ENCODE measurements at places on chromosomes 7 and 10.
A peak's percentile ranks its signal among the peaks of the same experiment; 100 is the strongest.

GRCh38 chr7:44769776-44770294 lies 21.2 kb downstream of the ZMIZ2 start:
- DNase-seq = peak; percentile 38

DNA sequence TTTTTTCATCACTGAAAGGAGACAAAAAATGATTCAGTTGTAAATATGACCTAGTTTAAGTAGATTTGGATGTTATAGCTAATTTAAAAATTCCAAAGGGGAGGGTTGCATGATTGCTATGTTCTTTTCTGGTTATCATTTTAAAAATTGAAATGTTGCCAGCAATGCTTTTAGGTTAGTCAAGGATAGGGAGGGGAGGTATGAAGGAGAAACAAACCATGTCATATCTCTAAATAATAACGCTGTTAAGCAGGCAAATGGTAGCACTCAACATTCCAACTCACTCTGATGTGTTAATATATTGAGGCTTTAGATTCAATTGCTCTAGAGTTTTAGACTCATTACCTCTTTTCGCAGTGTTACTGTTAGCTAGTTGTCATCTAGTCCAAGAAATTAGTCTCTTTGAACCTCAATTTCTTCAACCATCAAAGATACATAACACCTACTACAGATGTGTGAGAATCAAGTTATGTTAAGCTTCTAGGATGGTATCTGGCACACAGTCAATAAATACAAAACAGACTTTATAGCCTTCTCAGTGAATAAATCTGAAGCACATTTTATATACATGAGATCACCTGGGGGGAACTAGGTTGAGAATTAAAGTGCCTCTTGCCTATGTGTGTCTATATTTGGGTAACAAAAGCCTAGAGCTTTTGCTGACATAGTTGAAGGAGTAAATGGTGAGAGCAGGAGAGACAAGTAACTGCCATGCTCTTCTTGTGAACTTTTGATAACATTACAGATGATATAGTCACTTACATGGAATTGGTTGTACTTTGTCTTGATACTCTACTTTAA lies 124.9 kb downstream of the CSTF2T start:
- DNase-seq = no peak

DNA sequence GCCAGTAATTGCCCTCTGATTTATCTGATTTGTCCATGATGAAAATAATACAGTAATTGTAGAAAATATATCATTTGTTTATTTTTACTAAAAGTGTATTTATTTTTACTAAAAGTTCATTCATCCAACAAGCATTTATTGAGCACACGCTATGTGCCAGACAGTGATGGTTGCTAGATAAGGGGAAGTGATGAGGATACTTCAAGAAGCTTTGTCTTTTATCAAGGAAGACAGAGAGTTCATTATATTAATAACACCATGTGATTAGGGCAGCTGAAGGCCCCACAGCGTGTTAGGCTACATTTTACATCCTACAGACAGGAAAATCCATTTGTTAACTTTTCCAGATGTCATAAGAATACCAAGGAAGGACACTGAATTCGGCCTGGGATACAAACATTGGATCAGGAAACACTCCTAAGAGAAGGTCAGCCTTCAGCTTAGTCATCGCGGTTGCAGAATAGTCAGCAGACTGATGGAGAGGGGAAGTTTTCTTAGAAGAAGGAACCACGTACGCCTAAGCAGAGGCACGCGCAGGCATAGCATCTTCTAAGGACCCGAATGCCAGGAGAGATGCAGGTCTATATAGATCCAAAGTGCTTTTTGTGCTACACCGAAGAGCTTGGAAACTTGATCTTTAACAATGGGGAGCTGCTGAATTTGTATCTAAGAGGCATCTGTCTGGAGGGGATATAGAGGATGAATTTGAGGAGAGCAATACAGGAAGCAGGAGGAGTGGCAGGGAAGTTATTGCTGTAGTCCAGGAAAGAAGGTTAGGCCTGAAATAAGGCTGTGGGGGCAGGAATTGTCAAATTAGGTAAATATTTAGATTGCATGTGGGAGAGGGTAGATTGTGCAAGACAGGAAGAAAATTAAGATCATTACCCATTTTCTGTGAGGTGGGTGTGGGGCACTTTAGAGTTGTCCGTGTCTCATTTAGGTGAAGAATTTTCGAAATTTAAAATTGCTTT lies 85.7 kb downstream of the LRGUK start:
- DNase-seq = peak; percentile 42

DNA sequence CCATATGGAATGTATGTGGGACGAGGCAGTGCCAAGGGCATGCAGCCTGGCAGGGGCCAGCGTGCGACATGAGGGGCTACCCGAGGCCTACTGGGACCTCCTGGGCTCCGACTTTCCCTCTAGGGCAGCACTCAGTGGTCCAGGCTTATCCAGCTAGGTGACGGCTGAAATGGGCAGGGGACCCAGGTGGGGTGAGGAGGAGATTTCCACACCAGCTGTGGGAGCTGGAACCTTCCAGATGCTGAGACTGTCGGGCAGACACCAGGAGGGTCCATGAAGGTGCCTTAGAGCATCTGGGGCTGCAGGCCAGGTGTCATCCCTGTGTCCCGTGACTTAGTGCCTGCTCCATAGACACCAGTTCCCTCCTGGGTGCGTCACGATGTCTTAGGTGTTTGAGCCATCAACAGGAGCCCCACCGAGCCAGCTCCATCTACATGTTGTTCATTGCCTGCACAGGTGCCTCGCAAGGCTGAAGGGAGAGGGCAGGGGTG lies 13.4 kb downstream of the ZNF316 start:
- DNase-seq = no peak

- no peak for DNase-seq
These were observed 3.4 kb downstream of the FEZF1 start for GRCh38 chr7:122300956-122301833.

- DNase-seq = no peak
These were observed 201.7 kb downstream of the AUTS2 start for GRCh38 chr7:69799990-69800389.

DNA sequence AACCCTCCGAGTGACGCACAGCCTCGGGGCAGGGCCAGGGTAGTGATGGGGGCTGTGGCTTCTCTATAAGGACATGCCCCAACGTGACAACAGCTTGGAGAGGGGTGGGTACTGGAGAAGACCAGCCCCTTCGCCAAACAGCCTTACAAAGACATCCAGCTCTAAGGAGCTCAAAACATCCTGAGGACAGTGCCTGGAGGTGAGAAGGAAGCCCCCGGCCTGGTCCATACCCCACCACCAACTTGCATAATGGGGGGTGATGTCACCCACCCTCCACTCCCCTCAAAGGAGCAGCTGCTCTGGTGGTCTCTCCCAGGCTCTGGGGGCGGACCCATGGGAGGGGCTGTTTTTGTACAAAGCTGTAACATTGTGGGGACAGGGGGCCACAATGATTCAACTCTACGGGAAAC lies 15.1 kb downstream of the PRSS2 start:
- no peak for DNase-seq

DNA sequence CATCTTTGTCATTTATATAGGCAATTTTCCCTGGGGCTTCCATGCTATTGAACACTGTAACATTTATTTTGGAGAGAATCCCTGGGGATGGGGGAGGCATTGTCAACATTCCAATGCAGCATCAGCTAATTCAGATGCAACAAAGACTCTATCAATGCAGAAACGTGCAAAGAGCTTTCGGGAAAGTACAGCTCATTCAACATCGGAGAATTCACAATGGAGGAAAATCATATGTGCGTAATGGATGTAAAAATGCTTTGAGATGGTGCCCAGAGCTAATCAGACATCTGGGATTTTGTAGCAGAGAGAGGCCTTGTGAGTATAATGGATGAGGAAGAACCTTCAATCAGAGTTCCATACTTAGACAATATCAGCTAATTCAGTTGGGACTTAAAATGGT lies 28.3 kb upstream of the FIS1 start:
- no peak for DNase-seq

- no peak for DNase-seq
These were observed 278.8 kb downstream of the DNAJB9 start for GRCh38 chr7:108848486-108848885.

GRCh38 chr7:156576216-156577058 lies 64.1 kb upstream of the RNF32 start:
- no peak for DNase-seq

DNA sequence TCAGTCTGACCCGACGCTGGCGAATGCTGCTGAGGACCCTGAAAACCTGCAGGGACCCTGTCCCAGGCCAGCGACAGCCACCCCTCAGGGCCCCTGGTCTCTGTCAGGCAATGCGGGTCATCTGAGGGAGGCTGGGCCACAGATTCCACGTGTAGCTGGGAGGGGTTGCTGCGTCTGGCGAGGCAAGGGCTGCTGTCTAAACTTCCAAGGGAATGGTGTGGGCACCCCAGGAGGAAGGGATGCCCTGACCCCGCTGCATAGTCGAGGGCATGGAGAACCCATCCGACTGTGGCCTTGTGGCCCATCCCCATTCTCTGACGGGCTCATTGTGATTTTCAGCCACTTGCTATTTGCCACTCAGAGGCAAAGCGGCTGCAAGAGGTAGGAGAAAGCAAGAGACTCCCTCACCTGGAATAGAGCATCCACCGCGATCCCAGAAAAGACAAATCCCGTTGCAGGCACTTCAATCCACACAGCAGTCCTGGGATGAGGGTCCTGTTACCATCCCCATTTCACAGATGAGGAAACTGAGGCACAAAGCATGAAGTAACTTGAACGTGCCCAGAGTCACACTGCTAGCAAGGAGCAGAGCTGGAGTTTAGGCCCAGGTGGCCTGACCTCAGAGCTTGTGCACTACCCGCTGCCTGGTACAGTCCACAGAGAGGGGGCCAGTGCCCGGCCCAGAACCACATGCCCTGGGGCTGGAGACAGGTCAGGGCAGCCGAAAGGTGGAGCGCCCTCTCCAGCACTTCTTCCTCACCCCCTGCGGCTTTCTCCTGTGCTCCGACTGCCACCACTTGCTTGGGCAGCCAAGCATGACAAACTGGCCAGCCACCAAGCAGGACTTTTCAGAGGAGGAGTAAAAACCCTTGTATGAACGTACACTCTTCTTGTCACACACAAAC lies 163.8 kb upstream of the KLF14 start:
- no peak for DNase-seq

- DNase-seq = no peak
These were observed 247.3 kb upstream of the LYZL1 start for GRCh38 chr10:29041616-29042015.

GRCh38 chr7:77235276-77235675 lies 35.7 kb upstream of the FGL2 start:
- DNase-seq = peak; percentile 53

- DNase-seq = no peak
These were observed 201.6 kb upstream of the LRRN3 start for GRCh38 chr7:110889335-110889734.
